ENCODE measurements at places on chromosomes 2 and 18.

- no peak for DNase-seq
Observed at GRCh38 chr18:75678627-75679026, 251.1 kb upstream of the SMIM21 start.

DNA sequence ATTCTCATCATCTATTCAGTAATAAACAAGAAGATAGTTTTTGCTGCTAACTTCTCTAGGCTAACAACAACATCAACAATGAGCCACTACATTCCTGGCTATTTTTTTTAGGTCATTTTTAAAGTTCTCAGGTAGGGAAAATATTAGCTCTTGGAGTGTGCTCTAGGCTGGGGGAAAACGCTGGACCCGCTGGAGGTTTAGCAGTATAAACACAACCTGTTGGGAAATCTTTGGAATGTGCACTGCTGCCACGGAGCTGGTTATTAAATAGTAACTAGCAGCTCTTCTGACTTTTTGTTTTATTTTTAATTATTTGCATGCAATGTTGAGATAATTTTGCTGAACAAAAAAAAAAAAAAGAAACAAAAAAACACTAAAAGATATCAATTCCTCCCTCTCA is 892.1 kb upstream of the ACVR2A start:
- no peak for DNase-seq

GRCh38 chr18:5521000-5521399 is 22.8 kb downstream of the EPB41L3 start:
- DNase-seq, result no peak

DNA sequence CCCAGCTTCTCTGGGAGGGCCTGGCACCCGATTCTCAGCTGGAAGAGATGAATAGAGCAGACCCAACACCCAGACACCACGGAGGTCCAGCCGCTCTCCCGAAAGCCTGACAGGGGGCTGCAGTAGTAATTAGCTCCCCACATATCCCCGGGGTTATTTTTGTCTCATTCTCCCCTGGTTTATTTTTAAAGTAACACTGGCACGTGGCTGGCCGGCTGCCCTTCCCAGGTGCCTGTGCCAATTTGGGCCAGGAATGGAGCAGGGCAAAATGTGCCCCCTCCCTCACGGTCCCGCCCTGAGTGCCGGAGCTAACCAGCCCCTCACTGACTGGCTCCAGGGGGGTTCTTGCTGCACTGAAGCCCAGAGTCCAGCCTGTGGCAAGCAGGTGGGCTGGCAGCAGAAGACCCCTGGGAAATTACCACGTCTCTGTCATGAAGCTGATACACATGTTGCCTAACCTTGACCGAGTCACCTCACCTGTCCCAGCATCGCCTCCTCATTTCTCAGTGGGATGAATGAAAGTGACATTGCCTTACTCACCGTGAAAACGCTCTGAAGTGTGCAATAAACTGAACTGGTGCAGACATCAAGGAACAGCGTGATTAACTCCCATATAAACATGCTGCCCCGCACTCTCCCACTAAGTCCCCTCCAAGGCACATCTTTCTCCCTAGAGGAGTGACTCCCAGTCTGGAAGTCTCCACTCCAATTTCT is 18.4 kb downstream of the KCNK3 start:
- DNase-seq, result no peak

DNA sequence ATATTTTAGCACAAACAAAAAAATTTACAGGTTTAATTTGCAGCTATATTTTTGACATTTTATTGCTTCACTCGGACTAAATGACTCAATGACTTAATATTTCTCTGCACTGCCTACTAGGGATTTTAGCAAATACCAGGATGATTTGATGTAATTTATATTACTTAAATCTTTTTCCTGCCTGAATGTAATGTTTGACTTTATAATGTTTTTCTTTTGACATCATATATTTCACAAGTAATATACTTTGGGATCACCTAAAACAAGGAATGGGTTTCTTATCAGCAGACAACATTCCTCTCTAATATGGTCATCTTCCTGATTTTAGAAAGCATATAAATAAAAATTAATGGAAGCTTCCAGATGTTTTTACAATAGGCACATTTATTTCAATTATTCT is 253.2 kb upstream of the EPC2 start:
- DNase-seq, result no peak

Measured in mesothelial cell of epicardium (in vitro differentiated cells).